ENCODE measurements at places on chromosomes 16 and 17.
A peak's percentile ranks its signal among the peaks of the same experiment; 100 is the strongest.

DNA sequence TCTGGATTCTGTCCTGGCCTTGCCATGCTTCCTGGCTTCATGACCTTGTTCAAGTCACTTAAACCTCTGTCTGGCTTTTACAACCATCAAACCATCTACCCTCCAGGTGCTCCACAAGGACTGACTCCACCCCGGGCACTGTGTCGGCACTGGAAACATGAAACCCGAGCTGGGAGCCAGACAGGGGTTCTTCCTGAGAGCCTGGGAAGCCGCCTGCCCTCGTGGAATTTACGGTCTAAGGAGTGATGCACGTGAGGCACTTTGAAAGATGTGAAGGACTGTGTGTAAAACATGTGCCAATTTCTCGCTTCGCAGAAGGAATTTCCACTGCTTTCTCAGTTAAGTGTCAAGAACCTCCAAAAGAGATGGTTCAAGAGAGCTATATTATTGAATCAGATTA is 11.6 kb downstream of the CDK5R1 start:
- DNase-seq: no peak

- DNase-seq: no peak
Measured at GRCh38 chr17:74953134-74953687, 17.5 kb downstream of the OTOP3 start.

DNA sequence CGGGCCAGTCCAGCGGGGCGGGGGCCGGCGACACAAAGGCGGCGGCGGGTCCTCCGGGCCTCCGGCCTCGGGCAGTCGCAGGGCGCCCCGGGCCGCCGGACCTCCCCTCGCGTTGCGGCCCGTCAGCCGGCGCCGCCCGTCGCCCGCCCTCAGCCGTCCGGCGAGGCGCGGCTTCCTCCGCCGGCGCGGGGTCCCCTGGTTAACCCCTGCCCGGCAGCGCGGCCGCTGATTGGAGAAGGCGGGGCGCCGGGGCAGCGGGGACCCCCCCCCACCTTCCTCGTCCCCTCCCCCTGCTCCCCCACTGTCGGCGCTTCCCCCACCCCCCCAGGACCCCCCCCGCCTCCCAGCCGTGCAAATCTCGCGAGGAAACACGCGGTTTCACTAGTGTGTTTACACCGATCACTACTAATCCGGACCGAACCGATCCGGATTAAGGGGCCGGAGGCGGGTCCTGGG is at the start of gene TLK2:
Gene TLK2 (plus strand): TSS at position 402 of the 456 bp plus-strand sequence. CDS start 2,301 bp downstream, outside the sequence.
- peak; percentile 63 for DNase-seq

GRCh38 chr17:32157225-32157624 is 14.9 kb downstream of the RHOT1 start:
- DNase-seq: no peak

DNA sequence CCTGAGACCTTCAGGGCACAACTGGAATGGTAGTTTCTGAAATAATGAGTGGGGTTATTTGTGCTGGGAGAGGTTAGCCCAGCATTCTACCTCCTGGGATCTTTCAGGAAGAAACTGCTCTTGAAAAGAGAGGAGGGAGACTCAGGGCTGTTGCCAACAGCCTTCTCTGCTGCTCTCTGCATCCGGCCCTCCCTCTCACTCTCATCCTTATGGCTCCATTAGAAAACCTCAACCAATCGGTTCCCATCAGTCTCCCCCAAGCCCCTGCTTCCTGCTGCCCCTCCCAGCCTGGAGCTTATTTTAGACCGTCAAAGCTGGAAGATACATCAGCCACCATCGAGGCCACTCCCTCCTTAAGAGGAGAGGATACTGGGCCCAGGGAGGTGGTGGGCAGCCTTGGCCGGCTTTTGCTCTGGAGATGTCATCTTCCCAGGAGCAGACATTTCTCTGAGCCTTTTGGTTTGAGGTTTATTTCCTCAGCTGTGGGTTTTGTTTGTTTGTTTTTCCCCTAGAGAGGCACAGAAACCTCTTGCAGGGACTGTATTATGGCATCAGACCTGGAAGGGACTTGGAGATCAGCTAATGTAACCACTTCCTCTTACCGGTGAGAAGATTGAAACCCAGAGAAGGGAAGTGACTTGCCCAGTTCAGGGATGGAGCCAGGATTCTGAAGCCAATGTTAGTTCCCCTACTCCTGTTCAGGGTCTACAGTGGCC is 2.7 kb downstream of the MPRIP start:
- DNase-seq: no peak

DNA sequence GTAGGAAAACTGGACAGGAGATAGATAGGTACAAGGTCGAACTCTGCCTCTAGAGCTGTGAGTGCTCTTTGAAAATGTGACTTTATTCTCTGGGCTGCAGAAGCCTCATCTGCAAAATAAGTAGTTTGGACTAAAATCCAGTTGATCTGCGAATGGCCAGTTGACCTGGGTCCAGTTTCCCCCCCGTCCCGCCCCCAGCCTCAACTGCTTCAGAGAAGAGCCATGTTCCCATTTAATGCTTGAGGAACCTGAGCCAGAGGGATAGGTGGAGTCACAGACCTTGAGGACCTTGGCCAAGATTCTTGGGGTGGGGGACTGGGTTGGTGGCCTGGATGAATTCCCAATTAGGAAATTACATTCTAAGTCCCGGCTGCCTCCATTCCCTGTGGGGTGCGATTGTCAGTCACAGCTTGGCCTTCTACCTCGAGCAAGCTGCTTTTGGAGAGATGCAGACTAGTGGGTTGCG is 14.1 kb downstream of the TBX2 start:
- DNase-seq: no peak

- DNase-seq: peak; percentile 38
Measured at GRCh38 chr16:3656491-3657468, 2.3 kb downstream of the DNASE1 start.

GRCh38 chr17:59366040-59366757 is 34.7 kb downstream of the YPEL2 start:
- no peak for DNase-seq

DNA sequence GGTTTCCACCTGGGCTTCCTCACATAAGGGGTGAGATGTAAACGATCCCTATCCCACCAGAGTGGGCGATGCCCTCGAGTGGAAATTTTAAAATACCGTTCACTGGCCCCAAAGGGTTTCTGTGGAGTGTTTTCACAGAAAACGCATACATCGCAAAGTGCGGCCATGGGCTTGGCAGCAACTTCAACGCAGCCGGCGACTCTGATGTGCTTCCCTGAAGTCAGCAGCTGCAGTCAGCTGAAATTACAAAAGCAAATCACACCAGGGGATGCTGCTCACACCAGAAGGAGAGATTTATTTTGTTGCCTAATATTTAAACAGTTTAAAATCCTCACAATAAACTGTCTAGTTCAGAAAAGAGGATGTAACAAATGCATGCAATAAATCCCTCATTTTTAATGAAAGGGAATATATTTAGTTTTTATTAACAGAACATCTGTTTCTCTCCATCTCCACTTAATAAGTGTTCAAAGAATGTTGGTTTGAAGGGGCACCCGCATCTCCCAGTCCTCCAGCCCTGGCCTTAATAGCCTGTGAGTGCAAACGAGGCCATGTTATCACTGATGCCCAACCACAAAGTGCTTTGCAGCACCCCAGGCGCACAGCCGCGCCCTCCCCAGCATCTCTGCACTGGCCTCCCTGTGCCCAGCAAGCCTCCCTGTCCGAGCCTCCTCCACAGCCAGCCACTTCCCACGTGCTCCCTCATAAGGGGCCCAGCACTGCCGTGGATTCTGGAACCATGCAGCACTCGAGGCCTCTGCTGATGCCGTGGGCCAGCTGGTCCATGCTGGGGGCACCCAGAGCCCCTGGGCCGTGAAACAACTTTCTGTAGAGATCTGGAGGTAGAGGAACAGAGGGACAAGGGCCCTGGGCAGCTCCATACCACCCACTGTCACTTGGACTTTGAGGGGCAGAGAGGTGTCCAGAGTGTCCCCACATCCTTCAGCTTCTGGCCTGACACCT is 17.3 kb upstream of the XYLT2 start:
- no peak for DNase-seq

- no peak for DNase-seq
Measured at GRCh38 chr16:61890386-61890785, 145.9 kb downstream of the CDH8 start.

- no peak for DNase-seq
Measured at GRCh38 chr17:45895304-45895968, 1.1 kb downstream of the MAPT start.

DNA sequence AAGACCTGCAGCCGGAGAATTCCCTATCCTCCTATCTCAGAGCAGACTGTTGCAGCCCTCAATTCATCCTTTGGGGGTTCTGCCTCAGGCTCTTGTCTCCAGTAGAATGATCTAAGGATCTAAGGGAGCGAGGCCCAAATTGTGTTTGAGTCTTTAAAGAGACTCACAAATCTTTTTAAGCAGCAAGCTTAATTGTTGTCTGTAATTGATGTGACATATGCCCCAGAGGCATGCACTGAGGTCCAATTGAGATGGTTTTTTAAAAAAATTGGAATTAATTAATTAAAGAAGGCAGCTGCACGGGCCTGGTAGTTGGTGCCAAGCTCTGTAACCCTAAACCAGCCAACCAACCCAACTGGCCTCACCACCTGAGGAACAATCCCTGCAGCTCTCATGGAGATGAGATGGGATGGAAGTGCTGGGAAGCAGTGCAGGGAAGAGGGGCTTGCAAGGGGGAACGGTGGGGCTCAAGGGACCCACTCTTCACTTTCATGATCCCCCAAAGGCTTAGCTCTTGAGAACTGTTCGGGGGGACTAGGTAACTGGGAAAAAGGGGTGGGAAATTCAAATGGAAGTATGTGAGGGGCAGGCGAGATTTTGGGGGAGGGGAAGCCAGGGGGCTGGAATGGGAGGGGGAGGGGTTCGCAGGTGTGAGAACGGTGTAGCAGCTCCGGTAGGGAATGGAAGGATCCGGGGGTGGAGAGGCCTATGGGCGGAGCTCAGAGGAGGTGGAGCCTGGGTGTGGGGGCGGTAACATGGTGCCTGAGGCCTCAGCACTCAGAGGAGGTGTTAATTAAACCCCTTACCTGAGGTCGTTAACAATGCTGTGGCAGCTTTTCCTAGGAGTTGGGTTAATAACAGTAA is 9.2 kb upstream of the ZNF652 start:
- DNase-seq: no peak

- DNase-seq: no peak
Measured at GRCh38 chr17:43875476-43876147, 28.6 kb downstream of the CD300LG start.

GRCh38 chr16:22788193-22788530 is 25.8 kb upstream of the HS3ST2 start:
- DNase-seq: no peak

DNA sequence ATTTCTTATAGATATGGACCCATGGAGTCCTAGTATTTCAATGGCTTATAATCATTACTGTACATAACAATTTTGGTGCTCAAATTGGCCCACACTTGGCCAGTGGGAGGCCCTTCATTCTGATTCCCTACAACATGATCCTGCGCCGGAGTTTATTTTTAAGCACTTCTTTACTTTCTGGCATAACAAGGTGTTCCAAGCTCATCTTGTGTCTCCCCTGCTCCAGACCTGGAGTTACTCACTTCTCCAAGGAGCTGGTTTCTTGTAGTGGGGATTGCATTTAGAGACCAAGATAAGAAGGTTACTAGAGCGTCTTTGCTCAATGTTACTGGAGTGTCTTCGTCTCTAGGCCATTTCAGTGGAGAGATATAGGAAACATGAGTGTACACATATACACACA is 87.9 kb downstream of the MSI2 start:
- DNase-seq: no peak

- no peak for DNase-seq
Measured at GRCh38 chr16:69363281-69363717, 11.7 kb upstream of the TMED6 start.

- no peak for DNase-seq
Measured at GRCh38 chr16:80938004-80938878, 68.4 kb downstream of the CMC2 start.

GRCh38 chr17:412211-413015 is 59.8 kb upstream of the RPH3AL start:
- DNase-seq: peak; percentile 48

- DNase-seq: no peak
Measured at GRCh38 chr16:56998352-56998751, 9.0 kb downstream of the NLRC5 start.

GRCh38 chr17:63626551-63627180 is 4.4 kb downstream of the MAP3K3 start:
- no peak for DNase-seq

DNA sequence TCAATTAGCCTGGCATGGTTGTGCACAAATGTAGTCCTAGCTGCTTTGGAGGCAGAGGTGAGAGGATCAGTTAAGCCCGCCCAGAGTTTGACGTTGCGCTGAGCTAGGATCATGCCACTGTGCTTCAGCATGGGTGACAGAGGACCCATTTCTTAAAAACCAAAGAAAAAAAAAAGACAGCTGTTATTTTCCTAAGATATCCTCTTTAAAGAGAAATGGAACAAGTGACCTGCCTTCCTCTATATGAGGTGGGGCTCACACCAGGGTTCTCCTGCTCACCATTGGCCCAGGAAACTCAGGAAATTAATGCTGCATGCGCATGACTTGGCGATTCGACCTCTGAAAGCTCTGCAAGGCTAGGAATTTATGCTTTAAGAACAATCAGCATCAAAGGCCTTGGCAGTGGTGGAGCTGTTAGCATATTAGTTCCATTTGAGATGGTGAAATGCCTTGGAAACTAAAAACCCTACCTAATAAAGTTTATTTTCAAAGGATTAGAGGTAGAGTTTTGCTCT is 108.3 kb downstream of the RBFOX1 start:
- DNase-seq: no peak

- no peak for DNase-seq
Measured at GRCh38 chr17:16997514-16998429, 25.9 kb upstream of the TNFRSF13B start.

- peak; percentile 73 for DNase-seq
Measured at GRCh38 chr17:77247048-77247541, 106.3 kb downstream of the SEC14L1 start.

GRCh38 chr17:82690786-82691489 is 7.6 kb downstream of the RAB40B start:
- no peak for DNase-seq

GRCh38 chr16:79601931-79602627 is 1.5 kb upstream of the MAF start:
- peak; percentile 61 for DNase-seq

DNA sequence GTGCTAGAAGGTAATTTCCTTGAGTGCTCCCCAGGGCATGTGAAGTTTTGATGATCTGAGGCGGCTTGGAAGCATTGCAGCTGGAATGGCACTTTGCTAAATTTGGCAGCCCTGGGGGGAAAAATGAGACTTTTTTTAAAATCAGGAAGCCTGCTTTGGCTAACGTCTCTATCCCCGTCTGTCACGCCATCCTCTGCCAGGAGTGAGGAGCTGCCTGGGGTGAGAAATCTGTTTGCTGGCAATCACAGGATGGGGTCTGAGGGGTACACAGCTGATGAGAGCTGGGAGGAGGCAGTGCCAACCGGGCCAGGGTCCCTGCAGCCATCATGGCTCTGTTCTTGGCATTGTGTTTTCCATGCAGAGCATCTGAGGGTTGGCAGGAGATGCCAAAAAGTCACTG is 2.0 kb downstream of the ABCC12 start:
- no peak for DNase-seq

DNA sequence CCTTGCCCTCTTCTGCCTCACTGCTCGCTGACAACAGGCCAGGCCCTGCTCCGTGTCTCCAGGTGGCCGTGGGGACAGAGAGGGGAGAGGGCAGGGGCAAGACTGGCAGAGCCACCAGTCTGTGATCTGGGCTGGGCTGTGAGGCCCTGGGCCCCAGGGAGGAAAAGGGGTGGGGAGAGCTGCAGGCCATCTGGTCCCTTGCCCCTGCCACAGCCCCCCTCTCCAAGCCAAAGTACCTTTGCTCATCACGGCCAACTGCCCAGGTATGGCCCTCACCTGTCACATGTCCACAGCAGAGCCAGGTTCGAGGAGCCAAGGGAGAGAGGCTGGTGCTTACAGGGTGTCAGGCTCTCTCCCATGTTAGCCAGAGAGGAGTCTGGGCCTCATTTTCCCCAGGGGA is 91.4 kb upstream of the LHX1 start:
- no peak for DNase-seq

Data from stimulated activated CD4-positive, alpha-beta T cell treated with anti-CD3 and anti-CD28 coated beads, TNF-alpha, amount 100 ng/mL, for 4 hours (primary cell).